HuH-7 (cell line): ENCODE measurements at places on chromosomes 3 and 15.

- peak; percentile 30 for DNase-seq
Measured at GRCh38 chr15:56732135-56732885, 999 bp downstream of the ZNF280D start.

DNA sequence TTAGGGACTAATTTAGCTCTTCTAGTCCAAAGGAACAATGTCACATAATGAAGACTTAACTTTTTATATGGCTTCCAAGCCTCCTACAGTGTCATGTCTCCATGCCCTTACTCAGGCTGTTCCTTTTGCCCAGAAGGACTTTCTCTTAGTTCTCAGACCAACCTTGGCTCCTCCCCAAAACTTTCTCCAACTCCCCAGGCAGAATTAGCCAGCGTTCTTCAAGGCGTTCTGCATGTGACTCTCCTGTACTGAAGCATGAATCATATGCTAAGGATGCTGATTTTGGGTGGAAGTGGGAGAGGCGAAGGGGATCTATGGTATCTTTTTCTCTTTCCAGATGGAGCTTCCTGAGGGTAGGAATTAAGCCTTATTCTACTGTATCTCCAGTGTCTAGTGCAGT lies 335.1 kb upstream of the ICE2 start:
- DNase-seq, result no peak

GRCh38 chr3:156553705-156554356 lies 1.1 kb downstream of the SSR3 start:
- DNase-seq, result no peak

- peak; percentile 96 for DNase-seq
Measured at GRCh38 chr3:46909535-46910161, 32.1 kb downstream of the PTH1R start.

DNA sequence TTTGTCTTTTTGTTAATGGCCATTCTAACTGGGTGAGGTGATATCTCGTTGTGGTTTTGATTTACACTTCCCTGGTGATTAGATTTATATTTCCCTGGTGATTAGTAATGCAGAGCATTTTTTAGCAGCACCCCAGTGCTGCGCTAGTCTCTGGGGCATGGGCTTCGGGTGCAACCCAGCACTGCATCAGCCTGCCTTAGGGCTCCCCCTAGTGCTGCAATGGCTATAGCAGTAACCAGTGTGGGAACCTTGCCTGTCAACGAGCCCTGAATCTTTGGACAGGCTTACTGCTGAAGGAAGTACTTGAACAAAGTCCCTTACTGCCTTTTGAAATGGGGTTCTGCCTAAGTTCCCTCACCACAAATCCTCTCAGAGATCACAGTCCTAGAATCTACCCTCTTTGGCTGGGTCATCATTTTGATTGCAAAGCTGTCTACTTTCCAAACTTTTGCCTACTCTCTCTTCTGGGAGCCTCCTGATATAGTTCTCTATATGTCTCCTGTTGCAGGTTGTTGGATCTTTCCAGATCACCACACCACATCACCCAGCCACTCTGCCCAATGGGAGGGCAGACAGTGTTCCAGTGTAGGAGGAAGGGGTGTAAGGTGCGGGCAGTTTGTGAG lies 79.2 kb upstream of the CCNL1 start:
- DNase-seq, result peak; percentile 43

GRCh38 chr3:161672478-161672877 lies 175.9 kb downstream of the OTOL1 start:
- DNase-seq, result no peak

- peak; percentile 6 for DNase-seq
Measured at GRCh38 chr15:89630260-89630659, 25.0 kb downstream of the KIF7 start.

DNA sequence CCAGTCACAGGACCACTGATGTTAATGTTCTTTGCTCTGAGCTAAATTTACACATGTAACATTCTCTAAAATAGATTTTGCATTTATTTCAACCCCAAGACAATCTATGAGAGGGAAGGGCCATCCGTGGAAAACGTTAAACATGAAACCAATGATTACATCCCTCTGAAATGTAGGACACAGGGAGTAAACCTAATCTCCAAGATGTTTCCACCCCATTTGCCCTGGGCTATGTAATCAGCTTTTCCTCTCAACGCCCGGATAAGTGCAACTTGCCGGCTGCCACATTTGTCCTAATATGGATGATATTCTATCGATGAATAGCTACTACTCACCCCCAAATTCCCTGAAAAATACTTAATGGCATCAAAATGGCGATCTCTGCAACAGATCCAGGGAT lies 6.4 kb upstream of the FMN1 start:
- no peak for DNase-seq

DNA sequence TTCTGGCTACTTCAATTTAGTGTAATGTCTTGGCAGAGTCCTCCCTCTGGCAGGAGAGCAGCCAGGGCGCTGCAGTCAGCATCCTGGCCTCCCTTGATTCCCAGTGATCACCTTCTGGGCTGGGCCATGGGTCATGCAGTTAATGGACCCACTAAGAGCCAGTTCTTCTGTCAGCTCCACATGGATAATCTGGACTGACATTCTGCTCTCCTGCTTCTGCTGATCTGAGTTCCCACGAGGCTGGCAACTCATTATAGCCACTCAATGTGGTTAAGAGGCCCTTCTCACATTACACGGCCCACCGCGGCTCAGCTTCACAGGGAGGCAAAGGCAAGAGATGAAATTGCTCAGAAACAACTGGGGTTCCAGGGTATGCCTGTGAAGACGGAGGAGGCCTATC lies 94.0 kb downstream of the WDR76 start:
- DNase-seq, result no peak

- DNase-seq, result no peak
Measured at GRCh38 chr15:39227001-39227400, 353.9 kb upstream of the THBS1 start.

DNA sequence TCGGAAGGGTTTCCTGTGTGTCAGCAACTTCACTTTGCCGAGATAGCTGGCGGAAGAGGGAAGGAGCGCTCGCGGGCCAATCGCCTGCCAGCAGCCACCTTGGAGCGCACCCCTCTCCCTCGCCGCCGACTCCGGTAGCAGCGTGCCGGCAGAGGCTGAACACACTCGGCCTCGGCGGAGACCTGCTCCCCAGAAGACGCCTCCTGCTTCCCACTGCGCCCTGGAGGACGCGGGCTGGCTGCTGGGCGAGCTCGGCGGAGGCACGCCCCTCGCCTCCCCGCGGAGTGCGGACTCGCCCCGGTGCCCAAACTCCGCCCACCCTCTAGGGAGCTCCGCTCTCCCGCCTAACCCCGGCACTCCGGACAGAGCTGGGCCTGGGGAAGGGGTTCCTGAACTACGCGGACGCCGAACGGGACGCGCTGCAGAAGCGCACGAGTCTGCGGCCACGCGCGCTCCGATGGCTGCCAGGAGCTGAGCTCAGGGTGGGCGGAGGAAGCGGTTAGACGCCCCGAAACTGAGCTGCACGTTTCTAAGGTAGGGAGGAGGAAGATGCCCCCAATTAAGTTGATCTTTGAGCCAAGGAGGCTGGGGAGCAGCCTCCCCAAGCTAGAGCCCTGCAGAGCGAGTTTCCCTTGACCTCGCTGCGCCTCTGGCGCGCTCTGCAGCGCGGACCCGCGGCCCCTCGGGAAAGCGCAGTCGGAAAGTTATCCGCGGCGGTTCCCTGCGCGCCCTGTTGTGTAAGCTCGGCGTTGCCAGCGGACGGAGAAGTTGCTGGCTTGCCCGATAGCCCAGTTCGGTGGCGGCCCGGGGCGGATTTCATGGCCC lies at the start of gene P2RY1:
TSS of gene P2RY1 (plus strand) at position 356 of the 825 bp plus-strand sequence. CDS start 652 bp downstream, outside the sequence.
- DNase-seq, result no peak

GRCh38 chr3:6105187-6105586 lies 755.7 kb upstream of the GRM7 start:
- DNase-seq, result no peak

DNA sequence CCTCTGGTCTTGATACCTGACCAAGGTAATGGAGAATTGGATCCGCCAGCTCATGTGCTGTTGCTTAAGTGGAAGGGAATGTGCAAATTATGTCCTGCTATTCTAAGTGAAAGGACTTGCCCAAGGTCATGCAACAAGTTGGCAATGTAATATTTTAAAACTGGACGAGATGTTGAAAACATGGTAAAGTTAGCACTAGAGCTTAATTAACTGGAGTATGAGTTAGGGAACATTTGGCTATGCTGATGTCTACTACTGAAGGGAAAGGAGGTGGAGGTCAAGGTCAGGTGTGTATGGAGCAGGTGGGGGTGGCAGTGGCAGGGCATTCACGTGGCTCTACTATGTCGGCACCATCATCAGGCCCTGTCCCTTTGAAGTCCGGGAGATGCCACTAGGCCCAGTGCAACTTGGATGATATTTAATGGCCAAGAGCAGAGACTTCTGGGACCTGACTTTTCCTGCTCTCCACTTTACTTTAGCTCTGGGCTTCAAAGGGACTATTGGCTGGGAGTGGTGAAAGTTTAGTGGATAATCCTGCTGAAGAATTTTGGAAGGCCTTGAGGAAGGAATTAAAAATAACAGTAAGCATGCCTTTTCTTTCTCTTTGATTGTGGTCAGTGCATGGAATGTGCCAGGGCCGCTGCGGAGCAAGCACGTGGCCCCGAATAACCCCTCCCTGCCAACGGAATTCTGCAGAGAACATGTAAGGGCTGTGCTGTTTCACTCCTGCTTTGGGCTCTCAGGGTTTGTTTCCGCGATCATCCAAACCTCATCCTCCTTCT lies 14.9 kb downstream of the SMAD3 start:
- no peak for DNase-seq

- no peak for DNase-seq
Measured at GRCh38 chr3:45884368-45885201, 1.8 kb upstream of the CCR9 start.

GRCh38 chr3:57982561-57983243 lies 25.5 kb upstream of the FLNB start:
- no peak for DNase-seq

- no peak for DNase-seq
Measured at GRCh38 chr3:140844072-140844471, 97.6 kb upstream of the SLC25A36 start.

DNA sequence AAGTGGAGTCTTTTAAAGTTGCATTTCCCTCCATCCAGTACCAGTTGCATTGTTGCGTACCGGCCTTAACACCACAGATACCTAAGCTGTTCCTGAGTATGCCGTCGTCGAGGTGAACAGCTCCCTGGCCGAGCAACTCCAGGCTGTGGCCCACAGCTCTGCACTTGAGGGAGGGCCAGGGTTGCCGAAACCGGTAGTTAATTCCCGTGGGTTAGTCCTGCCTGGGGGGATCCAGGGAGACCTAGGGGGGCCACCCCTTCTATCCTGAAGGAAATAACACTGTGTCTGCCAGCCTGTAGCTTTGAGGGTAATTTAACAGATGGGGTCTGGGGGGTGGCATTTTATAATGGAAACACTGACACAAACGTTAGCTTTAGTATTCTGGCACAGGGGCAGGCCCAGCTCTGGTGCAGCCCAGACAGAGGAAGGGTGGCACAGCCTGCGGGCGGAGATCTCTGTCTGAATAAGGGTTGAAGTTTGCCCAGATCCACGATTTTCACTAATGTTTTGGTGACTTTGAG lies 60.8 kb downstream of the RGMA start:
- DNase-seq, result peak; percentile 8

DNA sequence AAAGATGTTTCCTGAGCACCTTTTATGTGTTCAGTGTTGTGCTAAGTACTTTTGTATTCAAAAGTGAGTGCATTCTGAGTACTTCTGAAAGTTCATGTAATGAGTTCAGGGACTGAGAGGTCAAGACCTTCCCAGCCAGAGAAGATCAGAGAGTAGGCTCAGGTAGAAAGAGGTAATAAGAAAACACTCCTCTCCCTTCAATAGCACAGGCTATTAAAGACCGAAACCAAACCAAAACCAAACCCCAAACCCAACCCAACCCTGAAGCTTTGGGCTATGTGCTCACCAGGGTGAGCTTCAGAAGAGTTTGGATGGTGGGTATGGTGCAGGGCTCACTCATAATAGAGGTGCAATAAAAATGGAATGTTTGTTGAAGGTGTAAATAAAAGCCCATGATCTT lies 76.7 kb upstream of the FAM3D start:
- DNase-seq, result no peak

- no peak for DNase-seq
Measured at GRCh38 chr3:115148142-115148790, 1.2 kb upstream of the ZBTB20 start.

- peak; percentile 5 for DNase-seq
Measured at GRCh38 chr15:35546511-35547381, 781 bp upstream of the DPH6 start.

DNA sequence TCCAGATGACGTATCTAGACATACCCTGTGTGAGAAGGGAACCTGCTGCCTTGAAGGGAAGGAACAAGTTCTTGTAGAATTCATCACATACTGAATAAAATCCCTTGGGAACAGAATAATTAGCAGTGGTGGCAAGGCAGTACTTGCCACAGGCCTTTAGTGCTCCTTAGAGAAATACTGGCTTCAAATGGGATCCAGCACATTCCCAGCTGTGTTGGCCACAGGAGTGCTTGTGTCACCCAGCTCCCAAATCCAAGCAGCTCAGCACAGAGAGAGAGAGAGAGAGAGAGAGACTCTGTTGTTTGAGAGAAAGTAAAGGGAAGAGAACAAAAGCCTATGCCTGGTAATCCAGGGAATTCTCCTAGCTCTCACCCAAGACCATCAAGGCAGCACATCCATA lies 969.0 kb upstream of the ALCAM start:
- no peak for DNase-seq
